HCT116 (cell line): ENCODE measurements at places on chromosomes 1 and 21. TPM values are rescaled to one million over a fixed set of nuclear protein-coding genes. Genes with fewer than 3 reads are reported as not detected.
A peak's percentile ranks its signal among the peaks of the same experiment; 100 is the strongest.

The NECTIN4 gene
- total RNA-seq: 3.3 TPM

The SLC22A15 gene
- total RNA-seq: 3.1 TPM

The TMPRSS2 gene
- total RNA-seq: 1.1 TPM

The CENPL gene
- 20.3 TPM for total RNA-seq

The TPTE gene
- not detected for total RNA-seq

The S100A16 gene
- total RNA-seq: 196 TPM

DNA sequence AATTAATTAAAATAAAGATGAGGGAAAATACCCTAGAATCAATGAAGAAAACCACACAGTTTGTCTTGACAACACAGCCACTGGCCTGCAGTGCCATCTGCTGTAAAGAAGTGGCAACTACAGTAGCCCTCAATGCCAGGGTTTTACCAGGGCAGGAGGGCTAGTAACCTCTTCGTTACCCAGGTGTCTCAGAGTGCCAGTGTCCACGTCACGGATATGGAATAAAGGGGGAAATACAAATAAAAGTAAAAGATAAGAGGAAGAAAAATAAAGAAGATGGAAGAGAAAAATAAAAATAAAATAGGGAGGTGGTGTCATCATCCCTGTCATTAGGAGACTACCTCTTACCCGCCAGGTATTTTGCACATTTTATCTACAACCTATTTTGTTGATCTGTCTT is 14.2 kb upstream of the SLC44A3 start:
- no peaks in the 10 kb centered on the region for H3K27me3 ChIP-seq
- no peak overlapping the region for H3K4me3 ChIP-seq
- H3K4me1 ChIP-seq: peaks cover 3% of the 10 kb centered on the region
- H3K27ac ChIP-seq: no peak overlapping the region
- peak; percentile 44 for DNase-seq

DNA sequence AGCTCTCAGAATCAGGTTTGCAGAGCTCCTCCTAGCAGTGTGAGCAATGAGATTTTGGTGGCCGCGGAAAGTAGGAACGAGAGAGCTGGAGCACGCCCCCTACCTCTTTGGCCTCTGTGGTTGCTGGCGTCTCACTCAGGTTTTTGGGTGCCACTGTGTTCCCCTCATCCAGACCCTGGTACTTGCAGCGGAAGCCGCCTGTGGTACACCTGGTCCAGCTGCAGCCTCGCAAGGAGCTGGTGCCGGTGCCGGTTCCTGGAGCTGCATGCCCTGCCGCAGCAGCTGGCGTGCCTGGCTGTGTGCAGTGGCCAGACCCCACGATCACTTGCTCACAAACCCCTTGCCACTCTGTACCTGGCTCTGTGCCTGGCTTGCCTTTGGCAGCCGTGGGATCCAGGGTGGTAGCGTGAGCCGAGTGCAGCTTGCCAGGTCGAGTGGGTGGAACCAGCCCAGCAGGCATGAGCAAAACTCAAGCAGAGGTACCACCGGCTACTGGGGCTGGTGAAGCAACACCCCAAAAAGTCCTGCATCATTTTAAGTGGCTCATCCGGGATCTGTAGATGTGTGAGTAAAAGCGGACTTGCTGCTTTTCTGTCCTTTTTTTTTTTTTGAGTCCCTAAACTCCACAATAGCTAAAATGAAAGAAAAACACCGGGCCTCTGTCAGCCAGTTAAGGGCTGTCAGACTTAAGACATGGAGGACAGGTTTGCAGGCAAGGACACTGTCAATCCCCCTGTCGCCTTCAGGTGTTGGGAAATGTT is 844.9 kb downstream of the KCNT2 start:
- no peaks in the 10 kb centered on the region for H3K4me1 ChIP-seq

GRCh38 chr1:156528875-156529425 is 28.4 kb upstream of the MEF2D start:
- no peak overlapping the region for H3K27ac ChIP-seq
- no peaks in the 10 kb centered on the region for H3K27me3 ChIP-seq
- no peaks in the 10 kb centered on the region for H3K4me1 ChIP-seq

GRCh38 chr1:30757352-30758120 is at the start of gene LAPTM5:
Gene LAPTM5, minus strand, starts transcription at chr1:30757774. Its CDS starts 29 bp downstream, at chr1:30757745.
- H3K4me1 ChIP-seq: peaks cover 27% of the 10 kb centered on the region
- H3K27ac ChIP-seq: no peak within 1 kb of the TSS
- H3K4me3 ChIP-seq: no peak within 1 kb of the TSS

DNA sequence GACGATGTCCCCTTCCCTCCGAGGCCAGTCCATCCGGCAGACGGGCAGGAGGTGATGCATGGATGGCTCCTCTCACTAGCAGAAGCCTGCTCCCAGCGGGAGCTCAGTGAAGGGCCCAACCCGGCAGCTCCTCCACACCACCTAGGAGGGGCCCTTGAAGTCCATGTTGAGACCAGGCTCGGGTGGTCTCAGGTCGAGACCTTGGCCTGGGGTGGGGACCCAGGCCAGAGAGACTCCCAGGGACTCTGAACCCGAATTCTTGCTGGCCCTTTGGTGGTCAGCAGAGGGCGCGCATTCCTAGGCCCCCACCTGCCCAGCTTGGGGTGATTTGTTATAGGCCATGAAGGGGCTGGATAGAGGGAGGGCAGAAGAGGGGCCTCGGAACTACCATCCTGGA is 642 bp upstream of the NT5C1A start:
- peaks cover 9% of the 10 kb centered on the region; the same call in 1 of the 2 replicates for H3K4me1 ChIP-seq
- H3K36me3 ChIP-seq: no peaks in the 10 kb centered on the region
- H3K4me3 ChIP-seq: no peak overlapping the region
- DNase-seq: no peak
- no peaks in the 10 kb centered on the region for H3K27me3 ChIP-seq

DNA sequence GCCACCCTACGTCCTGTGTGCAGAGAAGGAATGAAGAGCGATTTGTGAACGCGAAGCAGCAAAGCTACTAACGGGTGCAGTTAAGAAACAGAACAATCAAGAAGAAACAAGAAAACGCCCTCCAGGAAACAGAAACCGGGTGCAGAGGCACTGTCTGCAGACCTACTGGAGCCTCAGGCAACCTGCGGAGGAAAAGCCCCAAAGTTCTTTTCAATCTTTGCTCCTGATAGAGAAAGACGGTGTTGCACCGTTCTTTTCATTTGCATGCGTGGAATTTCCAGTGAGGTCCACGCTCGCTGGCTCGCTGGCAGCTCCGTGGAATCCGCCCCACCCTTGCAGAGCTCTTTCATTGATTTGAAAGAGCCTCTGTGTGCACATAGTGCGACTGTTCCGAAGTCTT is 37.0 kb upstream of the PDE9A start:
- H3K27me3 ChIP-seq: peaks cover 3% of the 10 kb centered on the region; the same call in 1 of the 2 replicates
- no peak for DNase-seq
- H3K4me3 ChIP-seq: no peak overlapping the region
- no peaks in the 10 kb centered on the region for H3K36me3 ChIP-seq
- no peak overlapping the region for H3K27ac ChIP-seq
- no peaks in the 10 kb centered on the region for H3K4me1 ChIP-seq

DNA sequence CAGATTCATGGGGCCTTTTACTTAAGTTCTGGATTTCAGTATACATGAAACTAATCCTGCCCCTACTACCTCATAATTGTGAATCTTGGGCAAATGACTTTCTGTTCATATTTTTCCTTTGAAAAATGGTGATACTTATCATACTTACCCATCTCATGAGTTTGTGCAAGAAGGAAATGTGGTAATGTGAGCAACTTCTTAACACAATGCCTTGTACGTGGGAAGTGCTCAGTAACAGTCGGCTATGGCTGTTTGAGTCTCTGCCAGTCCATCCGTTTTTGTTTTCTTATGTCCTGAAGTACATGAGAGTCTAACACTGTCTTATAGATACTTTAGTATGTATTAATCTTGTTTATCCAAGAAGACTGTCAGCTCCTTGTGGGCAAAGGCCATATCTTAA is 86.5 kb downstream of the PATJ start:
- no peak overlapping the region for H3K27ac ChIP-seq
- DNase-seq: no peak
- H3K4me3 ChIP-seq: no peak overlapping the region

GRCh38 chr1:229803626-229804217 is 177.7 kb downstream of the URB2 start:
- DNase-seq: no peak
- H3K27me3 ChIP-seq: no peaks in the 10 kb centered on the region
- no peaks in the 10 kb centered on the region for H3K4me1 ChIP-seq
- H3K27ac ChIP-seq: no peak overlapping the region
- H3K36me3 ChIP-seq: no peaks in the 10 kb centered on the region

- H3K27me3 ChIP-seq: no peaks in the 10 kb centered on the region
- DNase-seq: no peak
- no peak overlapping the region for H3K4me3 ChIP-seq
- H3K27ac ChIP-seq: no peak overlapping the region
- H3K36me3 ChIP-seq: peaks cover 15% of the 10 kb centered on the region
- H3K4me1 ChIP-seq: peaks cover 25% of the 10 kb centered on the region
Measured at GRCh38 chr1:25355841-25356395, 17.8 kb downstream of the TMEM50A start.

- no peaks in the 10 kb centered on the region for H3K4me1 ChIP-seq
- no peaks in the 10 kb centered on the region for H3K36me3 ChIP-seq
- DNase-seq: no peak
- H3K27ac ChIP-seq: no peak overlapping the region
Measured at GRCh38 chr1:41724248-41724647, 194.5 kb downstream of the HIVEP3 start.

GRCh38 chr1:172902861-172903381 is 147.8 kb downstream of the TNFSF18 start:
- no peaks in the 10 kb centered on the region for H3K27me3 ChIP-seq
- H3K4me1 ChIP-seq: peaks cover 90% of the 10 kb centered on the region
- no peak for DNase-seq
- H3K36me3 ChIP-seq: no peaks in the 10 kb centered on the region

GRCh38 chr1:26728645-26729044 is 32.8 kb downstream of the ARID1A start:
- no peak overlapping the region for H3K4me3 ChIP-seq
- H3K27me3 ChIP-seq: no peaks in the 10 kb centered on the region
- DNase-seq: no peak
- peaks cover 39% of the 10 kb centered on the region for H3K36me3 ChIP-seq
- H3K27ac ChIP-seq: no peak overlapping the region
- H3K4me1 ChIP-seq: peaks cover 39% of the 10 kb centered on the region

DNA sequence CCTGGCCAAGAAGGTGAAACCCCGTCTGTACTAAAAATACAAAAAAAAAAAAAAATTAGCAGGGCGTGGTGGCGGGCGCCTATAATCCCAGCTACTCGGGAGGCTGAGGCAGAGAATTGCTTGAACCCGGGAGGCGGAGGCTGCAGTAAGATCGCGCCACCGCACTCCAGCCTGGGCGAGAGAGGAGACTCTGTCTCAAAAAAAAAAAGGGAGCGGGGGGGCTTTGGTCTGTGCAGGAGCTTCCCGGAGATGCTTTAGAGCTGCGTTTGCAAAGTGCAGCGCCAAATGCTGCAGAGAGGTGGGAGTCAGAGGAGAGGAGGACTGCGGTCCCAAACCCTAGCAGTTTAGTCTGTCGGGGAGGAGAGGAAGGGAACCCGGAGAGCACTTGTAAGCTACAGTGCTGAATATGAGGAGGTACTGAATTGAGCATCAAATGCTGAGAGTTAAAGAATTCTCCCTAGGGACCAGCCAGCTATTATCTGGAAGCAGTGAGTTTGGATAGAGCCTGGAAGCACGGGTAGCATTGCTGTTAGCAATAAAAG is 569 bp downstream of the FALEC start:
- H3K4me1 ChIP-seq: peaks cover 10% of the 10 kb centered on the region
- no peak for DNase-seq
- H3K4me3 ChIP-seq: peak overlapping the region; percentile 67
- H3K36me3 ChIP-seq: no peaks in the 10 kb centered on the region
- peak overlapping the region; percentile 56 for H3K27ac ChIP-seq
- H3K27me3 ChIP-seq: no peaks in the 10 kb centered on the region

DNA sequence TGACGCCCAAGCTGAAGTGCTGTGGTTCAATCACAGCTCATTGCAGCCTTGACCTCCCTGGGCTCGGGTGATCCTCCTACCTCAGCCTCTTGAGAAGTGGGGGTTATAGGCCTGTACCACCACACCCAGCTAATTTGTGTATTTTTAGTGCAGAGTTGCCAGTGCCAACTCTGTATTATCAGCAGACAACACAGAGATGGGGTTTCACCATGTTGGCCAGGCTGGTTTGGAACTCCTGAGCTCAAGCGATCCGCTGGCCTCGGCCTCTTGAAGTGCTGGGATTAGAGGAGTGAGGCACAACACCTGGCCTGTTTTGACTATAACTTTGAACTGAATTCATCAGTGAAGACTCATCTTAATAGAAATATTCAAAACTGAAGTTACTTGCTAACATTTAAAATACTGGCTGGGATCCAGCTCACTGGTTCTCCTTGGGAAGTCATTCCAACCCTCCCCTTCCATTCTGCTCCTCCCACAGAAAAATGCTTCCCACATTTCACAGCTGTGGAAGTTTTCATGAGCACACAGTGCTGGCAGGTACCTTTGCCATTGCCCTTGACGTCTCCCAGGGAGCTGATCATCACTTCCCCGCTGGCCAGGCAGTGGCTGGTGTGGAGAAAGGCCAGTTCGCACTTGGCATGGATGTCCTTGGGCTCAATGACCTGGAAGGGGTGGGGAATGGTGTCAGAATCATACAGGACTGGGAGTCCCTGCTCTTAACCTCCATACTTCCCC is 4.7 kb downstream of the SELENBP1 start:
- DNase-seq: no peak
- peaks cover 2% of the 10 kb centered on the region; the same call in 1 of the 2 replicates for H3K4me1 ChIP-seq
- H3K36me3 ChIP-seq: no peaks in the 10 kb centered on the region
- H3K27ac ChIP-seq: no peak overlapping the region
- H3K27me3 ChIP-seq: no peaks in the 10 kb centered on the region

GRCh38 chr1:29620631-29621030 is 384.3 kb downstream of the PTPRU start:
- DNase-seq: no peak
- H3K4me3 ChIP-seq: no peak overlapping the region
- H3K27ac ChIP-seq: no peak overlapping the region
- H3K4me1 ChIP-seq: no peaks in the 10 kb centered on the region
- no peaks in the 10 kb centered on the region for H3K36me3 ChIP-seq
- no peaks in the 10 kb centered on the region for H3K27me3 ChIP-seq

GRCh38 chr1:60169206-60169605 is 95.6 kb upstream of the C1orf87 start:
- H3K27ac ChIP-seq: no peak overlapping the region
- no peaks in the 10 kb centered on the region for H3K36me3 ChIP-seq
- no peak for DNase-seq
- H3K27me3 ChIP-seq: peaks cover 11% of the 10 kb centered on the region
- no peaks in the 10 kb centered on the region for H3K4me1 ChIP-seq

- H3K36me3 ChIP-seq: no peaks in the 10 kb centered on the region
- DNase-seq: no peak
- peak overlapping the region; percentile 96; the same call in 1 of the 2 replicates for H3K27ac ChIP-seq
Measured at GRCh38 chr1:192973202-192973601, 86.0 kb downstream of the UCHL5 start.
